Panc1 (cell line): ENCODE measurements at places on chromosomes 3 and 15. TPM values are rescaled to one million over a fixed set of nuclear protein-coding genes. Genes with fewer than 3 reads are reported as not detected.
A peak's percentile ranks its signal among the peaks of the same experiment; 100 is the strongest.

SKOR1 gene
- total RNA-seq = 0.21 TPM

- DNase-seq = no peak
Measured at GRCh38 chr3:25433868-25434267, 5.8 kb downstream of the RARB start.

GRCh38 chr15:61050844-61051568 lies 178.1 kb downstream of the RORA start:
- no peak for DNase-seq

- no peak for DNase-seq
Measured at GRCh38 chr3:10625323-10625722, 119.9 kb upstream of the ATP2B2 start.

DNA sequence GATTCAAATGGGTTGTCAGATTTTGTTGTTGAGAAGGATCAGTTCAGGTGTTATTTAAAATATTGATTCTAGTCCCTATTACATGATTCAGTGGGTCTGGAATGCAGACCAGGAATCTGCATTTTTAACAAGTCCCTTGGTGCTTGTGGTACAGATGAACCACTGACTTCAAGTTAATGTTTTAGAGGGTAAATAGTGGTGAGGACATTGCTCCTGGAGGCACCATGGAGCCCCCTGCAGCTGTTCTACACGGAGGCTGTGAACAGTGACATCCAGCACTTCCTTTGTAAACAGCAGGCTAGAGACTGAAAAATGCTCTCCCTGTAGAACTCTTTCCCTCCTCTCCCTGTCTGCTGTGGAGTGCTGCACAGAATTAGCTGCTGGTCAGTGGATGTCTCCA lies 4.8 kb upstream of the FSIP1 start:
- no peak for DNase-seq

DNA sequence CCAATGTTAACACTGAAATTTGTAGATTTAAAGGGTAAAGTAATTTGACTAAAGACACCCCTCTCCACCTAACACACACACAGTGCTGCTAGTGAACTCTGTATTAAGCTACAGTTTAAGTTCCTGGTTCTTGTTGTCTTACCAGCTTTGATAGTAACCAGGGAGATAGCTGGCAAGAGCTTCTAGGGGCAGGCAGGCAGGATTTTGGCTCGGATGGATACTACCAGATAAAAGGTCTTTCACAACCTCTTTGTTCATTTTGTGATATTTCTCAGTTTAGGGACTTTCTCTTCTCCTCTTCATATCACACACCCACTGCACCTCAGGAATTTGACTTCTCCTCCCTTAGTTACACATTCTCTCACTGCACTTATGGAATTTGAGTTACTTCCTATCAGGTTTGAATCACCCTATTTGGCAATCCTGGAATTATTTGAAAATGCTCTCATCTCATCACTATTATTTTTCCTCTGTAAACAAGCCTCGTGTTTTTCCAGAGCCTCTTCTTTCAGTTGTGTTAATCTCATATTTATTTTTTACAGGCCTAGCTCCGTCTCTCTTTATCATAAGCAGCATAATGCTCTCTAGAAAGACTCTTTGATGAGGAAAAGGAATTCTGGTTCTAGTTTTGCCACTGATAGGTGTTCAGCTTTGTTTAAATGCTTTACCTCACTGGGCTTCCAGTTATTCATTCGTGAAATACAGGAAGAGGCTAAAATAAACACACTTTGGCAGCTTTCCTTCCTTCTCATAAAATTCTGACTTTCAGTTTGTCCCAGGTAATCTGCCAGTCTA lies 23.0 kb upstream of the CLDN1 start:
- peak; percentile 62 for DNase-seq

GRCh38 chr3:126127904-126128303 lies 44.0 kb upstream of the SLC41A3 start:
- no peak for DNase-seq

CACNA2D2 gene
- total RNA-seq = 0.59 TPM

DNA sequence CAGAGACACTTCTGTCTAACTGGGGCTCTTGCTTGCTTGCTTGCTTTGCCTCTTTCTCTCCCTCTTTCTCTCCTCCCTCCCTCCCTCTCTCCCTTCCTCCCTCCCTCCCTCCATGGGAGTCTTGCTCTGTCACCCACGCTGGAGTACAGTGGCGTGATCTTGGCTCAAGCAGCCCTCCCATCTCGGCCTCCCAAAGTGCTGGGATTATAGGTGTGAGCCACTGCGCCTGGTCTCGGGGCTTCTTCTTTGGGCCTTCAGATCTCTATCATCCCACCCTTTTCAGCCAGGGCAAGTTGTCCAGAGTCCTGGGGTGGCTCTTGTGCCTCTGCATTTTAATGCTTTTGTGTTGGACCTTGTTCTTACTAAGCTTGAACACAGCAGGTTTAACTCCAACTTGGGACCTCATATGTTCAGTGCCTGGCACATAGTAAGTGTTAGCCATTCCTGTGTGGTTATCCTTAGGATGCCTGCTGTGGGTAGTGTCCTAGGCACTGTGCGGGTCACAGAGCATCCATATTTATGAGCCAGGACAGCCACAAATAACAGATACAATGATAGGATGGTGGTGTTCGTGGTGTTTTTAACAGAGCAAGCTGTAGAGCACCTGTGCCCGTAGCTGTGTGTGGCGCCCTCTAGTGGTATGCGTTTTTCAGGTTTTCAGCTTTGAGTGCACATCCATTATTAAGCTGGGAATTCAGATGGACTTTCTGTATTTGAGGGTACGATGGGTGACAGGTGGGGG lies 75.1 kb downstream of the CCK start:
- DNase-seq = peak; percentile 36

DNA sequence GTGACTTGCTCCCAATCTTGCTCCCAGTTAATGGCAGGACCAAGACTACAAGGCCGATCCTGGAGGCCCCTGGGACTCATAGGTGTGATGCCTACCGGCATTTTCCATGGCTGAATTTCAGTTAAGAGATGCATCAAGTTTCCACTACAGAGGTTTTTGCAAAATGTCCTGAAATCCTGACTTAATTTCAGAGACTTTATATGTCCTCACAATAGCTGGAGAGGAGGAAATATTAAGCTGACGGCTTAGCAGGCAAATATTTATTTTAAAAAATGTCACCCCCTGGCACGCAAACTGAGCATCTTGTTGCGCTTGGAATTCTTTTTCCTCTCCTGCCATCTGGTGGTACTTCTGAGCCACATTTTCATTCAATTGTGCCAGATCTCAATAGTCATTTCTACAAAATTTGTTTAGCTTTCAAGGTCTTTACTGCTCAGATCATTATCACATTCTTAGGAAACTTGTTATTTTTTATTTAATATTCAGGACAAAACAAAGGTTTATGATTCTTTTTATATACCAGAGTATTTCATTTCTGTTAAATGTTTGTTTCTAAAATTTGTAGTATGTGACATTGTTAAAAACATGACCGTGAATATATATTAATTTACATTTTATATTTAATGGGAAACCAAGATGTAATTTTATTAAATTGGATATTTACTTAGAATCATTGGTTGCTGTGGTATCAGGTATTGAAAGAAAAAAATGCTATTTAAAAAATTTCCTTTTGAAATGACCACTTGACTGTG lies 189.2 kb upstream of the THRB start:
- peak; percentile 36 for DNase-seq

DNA sequence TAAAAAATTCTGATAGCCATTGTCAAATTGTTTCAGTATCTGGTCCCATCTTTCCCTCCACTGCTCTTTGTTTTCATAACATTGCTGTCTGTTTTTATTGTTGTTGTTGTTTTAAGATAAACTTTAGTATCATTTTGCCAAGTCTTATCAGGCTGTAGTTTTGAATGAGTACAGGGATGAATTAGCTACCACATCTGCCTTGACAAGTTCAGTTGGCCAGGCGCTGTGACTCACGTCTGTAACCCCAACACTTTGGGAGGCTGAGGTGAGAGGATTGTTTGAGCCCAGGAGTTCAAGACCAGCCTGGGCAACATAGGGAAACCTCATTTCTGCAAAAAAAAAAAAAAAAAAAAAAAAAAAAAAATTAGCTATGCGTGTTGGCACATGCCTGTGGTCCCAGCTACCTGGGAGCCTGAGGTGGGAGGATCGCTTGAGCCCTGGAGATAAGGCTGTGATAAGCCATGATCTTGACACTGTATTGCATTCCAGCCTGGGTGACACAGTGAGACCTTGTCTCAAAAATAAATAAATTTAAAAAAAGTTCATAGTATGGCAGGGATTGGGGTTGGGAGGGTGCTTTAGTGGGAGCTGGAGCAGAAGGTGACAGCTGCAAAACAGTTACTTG lies 8.3 kb upstream of the ANKDD1A start:
- no peak for DNase-seq

GRCh38 chr3:179016979-179017670 lies 54.5 kb downstream of the ZMAT3 start:
- no peak for DNase-seq

CLDN16 gene
- not detected for total RNA-seq

DNA sequence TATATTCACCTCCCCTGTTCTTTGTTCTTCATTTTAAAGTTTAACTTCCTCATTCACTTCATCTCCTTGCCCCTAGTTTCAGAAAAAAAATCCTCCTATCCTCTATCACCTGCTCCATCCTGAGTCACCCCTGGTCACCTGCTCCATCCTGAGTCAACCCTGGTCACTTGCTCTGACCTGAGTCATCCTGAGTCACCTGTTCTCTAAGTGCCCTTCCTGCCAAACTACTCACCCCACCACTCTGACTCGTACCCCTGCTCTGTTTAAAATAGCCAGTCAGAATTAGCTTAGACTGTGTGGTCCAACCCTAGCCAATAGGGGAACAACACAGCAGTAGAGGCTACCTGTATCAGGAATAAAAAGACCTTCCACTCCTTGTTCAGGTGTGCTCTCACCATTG lies 716.9 kb downstream of the ZBBX start:
- no peak for DNase-seq
